Esophagus squamous epithelium (tissue), 5 donors: ENCODE measurements at places on chromosomes 4 and X. TPM values are rescaled to one million over a fixed set of nuclear protein-coding genes. Genes with fewer than 3 reads are reported as not detected.
A peak's percentile ranks its signal among the peaks of the same experiment; 100 is the strongest.

NAP1L2 gene
- total RNA-seq = 0.50 TPM

GPR119 gene
- not detected for total RNA-seq

CTAG2 gene
- total RNA-seq = not detected

DNA sequence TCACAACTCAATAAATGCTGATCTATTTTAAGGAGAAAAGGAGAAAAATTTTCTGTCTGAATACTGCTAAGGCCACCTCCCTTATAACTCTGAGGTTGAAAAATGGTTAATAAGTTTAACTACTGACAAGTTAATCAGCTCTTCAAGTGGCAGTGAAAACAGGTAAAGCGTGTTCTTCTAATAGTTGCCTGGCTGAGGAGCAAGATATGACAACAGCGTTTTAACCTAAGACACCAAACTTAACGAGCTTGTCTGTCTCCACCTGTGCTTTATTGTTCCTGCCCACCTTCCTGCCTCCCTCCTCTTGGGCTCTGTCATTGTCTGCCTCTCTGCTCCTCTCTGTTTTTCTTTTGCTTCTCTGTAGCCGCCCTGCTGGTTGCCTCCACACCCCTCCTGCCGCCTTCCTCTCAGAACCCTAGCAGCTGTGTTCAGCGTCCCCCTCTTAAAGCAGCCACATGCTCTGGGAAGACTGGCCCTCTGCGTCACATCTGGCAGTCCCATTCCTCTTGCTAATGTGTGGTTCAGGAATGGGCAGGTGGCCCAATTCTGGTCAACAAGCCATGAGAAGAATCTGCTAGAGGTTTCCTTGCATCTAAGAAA lies 4.3 kb upstream of the TSPAN5 start:
- DNase-seq = no peak
- H3K4me3 ChIP-seq = no peak overlapping the region
- no peaks in the 10 kb centered on the region for H3K36me3 ChIP-seq
- H3K4me1 ChIP-seq = peaks cover 33% of the 10 kb centered on the region

- no peak for DNase-seq
- peaks cover 5% of the 10 kb centered on the region for H3K36me3 ChIP-seq
- H3K27ac ChIP-seq = peak overlapping the region; percentile 71
- H3K4me3 ChIP-seq = peak overlapping the region; percentile 30
- H3K4me1 ChIP-seq = peaks cover 3% of the 10 kb centered on the region
- H3K27me3 ChIP-seq = no peaks in the 10 kb centered on the region
Measured at GRCh38 chr4:39353478-39354253, 12.5 kb downstream of the RFC1 start.
